ENCODE measurements at places on chromosomes 7 and 10.

- no peak for DNase-seq
Measured at GRCh38 chr10:91643700-91644099, 10.8 kb upstream of the PPP1R3C start.

DNA sequence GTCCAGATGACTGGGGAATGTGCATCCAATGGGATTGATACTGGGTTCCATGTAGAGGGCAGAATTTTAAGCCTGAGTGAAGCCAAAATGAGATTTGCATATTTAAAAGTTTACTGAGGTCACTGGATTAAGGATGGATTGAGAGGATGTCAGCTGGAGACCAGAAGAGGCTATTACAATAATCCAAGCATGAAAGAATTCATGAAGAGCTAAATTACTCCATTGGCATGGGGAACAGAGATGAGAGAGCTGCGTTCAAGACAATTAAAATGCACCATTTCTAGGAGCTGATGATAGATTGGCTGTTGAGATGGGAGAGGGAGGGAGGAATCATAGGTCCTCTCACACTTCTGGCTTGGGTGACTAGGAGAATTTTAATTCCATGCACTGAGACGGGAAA, 158.5 kb downstream of the JCAD start:
- DNase-seq: no peak

DNA sequence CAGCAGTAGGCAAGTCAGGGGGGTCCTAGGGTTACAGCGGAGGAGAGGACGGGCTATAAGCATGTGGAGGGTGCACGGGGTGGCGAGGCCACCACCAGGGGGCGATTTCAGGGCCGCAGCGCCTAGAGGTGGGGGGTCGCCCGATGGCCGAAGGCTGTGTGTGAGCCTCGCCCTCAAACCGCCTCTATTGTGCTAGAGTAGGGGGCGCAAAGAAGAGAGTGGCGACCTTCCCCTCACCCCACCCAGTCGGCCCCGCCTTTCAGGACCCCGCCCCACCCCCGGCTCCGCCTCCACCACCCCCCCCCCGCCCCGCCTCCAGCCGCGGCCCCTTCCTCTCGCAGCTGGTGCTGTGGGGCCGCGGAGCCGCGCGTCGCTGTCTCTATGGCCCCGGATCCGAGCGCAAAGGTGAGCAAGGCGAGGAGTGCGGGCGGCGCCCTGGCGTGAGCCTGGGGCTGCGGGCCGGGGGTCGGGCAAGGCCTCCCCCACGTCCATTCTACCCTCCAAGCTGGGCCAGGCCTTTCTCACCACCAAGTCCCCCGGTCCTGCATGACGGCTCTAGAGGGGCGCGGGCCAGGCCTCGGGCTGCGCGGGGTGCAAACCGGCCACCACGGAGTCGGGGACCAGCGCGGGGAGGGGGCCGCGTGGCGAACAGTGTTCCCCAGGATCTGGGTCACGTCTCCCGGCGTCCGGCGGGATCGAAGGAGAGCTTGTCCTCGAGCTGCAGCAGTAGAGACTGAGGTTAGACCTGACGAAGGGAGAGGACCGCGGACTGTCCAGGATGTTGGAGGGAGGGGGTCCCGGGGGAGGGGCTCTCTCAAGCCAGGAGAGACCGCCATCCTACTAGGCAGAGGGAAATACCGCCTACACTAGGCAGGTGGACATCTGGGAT, at the start of gene SEMA4G:
Gene SEMA4G (plus strand): TSS at position 318 of the 889 bp plus-strand sequence. CDS start 3,409 bp downstream, outside the sequence.
- no peak for DNase-seq

DNA sequence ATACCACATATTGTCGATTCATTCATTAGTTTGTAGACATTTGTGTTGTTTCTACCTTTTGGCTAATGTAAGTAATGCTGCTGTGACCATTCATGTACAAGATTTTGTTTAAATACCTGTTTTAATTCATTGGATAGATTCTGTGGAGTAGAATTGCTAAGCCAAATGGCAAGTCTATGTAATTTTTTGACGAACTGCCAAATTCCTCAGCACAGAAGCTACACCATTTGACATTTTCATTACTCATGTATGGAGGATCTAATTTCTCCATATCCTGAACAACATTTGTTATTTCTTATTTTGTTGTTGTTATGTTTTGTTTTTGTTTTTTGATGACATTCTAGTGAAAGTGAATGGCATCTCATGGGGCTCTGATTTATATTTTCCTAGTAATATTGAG, 1351.3 kb upstream of the SORCS1 start:
- DNase-seq: no peak

- DNase-seq: no peak
Measured at GRCh38 chr10:75620356-75620755, 188.9 kb downstream of the LRMDA start.

DNA sequence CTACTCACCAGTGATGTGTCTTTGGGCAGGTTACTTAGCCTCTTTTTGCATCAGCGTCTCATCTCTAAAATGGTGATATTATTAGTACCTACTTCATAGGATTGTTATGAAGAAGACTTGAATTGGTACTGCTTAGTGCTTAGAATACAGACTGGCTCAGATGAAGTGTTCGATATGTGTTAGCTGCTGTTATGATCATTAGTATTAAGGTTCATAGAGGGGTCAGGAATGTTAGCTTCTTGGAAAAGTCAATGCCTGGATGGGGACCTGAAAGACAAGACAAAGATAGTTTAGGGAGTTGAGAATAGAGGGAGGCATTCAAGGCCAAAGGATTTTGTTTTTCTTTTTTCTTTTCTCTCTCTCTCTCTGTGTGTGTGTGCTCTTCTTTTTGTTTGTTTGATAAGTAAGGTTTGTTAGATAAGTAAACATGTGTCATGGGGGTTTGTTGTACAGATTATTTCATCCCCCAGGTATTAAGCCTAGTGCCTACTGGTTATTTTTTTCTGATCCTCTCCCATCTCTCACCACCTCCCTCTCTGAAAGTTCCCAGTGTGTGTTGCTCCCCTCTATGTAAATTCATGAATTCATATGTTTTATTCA, 63.3 kb downstream of the MDFIC start:
- no peak for DNase-seq

GRCh38 chr10:129796710-129797420, 167.2 kb downstream of the EBF3 start:
- DNase-seq: no peak

- DNase-seq: no peak
Measured at GRCh38 chr7:74061840-74062539, 21.6 kb upstream of the LIMK1 start.

- DNase-seq: no peak
Measured at GRCh38 chr7:159039716-159040115, 105.0 kb downstream of the VIPR2 start.

DNA sequence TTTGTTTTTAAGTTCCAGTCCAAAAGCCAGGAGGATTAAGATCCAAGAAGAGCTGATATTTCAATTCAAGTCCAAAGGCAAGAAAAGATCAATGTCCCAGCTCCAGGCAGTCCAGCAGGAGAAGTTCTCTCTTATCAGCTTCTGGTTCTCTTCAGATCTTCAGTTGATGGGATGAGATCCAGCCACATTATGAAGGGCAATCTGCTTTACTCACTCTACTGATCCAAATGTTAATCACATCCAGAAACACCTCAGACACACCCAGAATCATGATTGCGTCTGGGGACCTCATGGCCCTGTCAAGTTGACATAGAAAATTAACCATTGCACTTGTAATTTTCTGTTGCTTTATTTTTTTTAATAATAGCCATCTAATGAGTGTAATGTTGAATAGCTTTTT, 178.4 kb downstream of the HERPUD2 start:
- no peak for DNase-seq

- DNase-seq: no peak
Measured at GRCh38 chr10:117590101-117590875, 47.7 kb downstream of the EMX2 start.

GRCh38 chr10:102396317-102396650, 779 bp downstream of the NFKB2 start:
- DNase-seq: no peak

All from KG1 (cell line).